ENCODE measurements at places on chromosomes 13 and 19. TPM values are rescaled to one million over a fixed set of nuclear protein-coding genes. Genes with fewer than 3 reads are reported as not detected.

The ZNF773 gene
- total RNA-seq = 17.4 TPM

The C1QTNF9 gene
- total RNA-seq = not detected

The ZNF112 gene
- total RNA-seq = 8.6 TPM

The KLK4 gene
- total RNA-seq = not detected

The DIS3 gene
- 35.0 TPM for total RNA-seq

The BRME1 gene
- total RNA-seq = 0.32 TPM

The SPC24 gene
- 44.5 TPM for total RNA-seq

The STOML3 gene
- not detected for total RNA-seq

The ZNF85 gene
- 5.5 TPM for total RNA-seq

The ZNF221 gene
- 10.4 TPM for total RNA-seq

The ZNF829 gene
- total RNA-seq = 3.5 TPM

The S1PR4 gene
- not detected for total RNA-seq

The CCDC169 gene
- 0.97 TPM for total RNA-seq

The SYT3 gene
- total RNA-seq = under 0.01 TPM

The SULT2A1 gene
- total RNA-seq = not detected

The PRR36 gene
- total RNA-seq = not detected

The ECSIT gene
- 22.9 TPM for total RNA-seq

The VASP gene
- total RNA-seq = 185 TPM

The RASL11A gene
- 4.7 TPM for total RNA-seq

The PRRG2 gene
- total RNA-seq = 0.43 TPM

The FXYD1 gene
- 0.32 TPM for total RNA-seq

The SETDB2 gene
- total RNA-seq = 11.9 TPM

The TTC9B gene
- not detected for total RNA-seq

The CYP2S1 gene
- 1.7 TPM for total RNA-seq

The OLFM2 gene
- 1.3 TPM for total RNA-seq

The R3HDM4 gene
- 31.6 TPM for total RNA-seq

The CEACAM3 gene
- total RNA-seq = not detected
